ENCODE measurements at places on chromosomes 2 and 18.
A peak's percentile ranks its signal among the peaks of the same experiment; 100 is the strongest.

DNA sequence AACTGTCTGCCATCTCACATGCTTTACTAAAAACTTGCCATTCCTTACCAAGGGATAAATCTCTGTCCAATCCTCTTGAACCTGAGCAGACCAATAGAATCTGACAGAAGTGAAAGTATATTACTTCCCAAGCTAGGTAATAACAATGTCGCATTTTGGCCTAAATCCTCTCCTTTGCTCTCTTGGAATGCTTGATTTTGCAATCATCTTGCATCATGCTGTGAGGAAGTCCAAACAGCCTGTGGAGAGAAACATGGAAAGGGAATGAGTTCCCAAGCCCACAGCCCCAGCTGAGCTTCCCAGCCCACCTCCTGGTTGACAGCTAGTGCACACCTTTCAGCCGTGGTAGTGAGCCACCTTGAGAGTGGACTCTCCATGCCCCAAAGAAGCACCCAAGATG lies 540.6 kb downstream of the STK39 start:
- no peak for DNase-seq

GRCh38 chr2:48043746-48044145 lies 137.4 kb upstream of the FBXO11 start:
- DNase-seq = no peak

DNA sequence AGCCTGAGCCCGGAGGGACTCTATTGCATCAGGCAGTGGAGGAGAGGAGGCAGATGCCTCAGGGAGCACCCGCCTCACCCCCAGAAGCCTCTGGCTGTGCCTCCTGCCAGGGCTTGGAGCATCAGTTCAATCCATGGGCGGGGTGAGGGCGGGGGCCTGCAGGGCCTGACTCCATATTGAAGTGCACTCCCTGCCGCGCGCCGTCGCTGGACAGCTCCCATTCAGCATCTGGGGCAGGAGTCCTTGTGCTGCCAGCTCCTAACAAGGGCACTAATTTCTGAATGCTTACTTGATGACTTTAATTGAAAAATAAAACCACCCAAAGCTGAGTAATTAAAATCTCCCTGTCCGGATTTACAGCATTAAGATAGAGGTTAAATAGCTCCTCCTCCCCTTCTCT lies 23.8 kb downstream of the C1QL2 start:
- no peak for DNase-seq

DNA sequence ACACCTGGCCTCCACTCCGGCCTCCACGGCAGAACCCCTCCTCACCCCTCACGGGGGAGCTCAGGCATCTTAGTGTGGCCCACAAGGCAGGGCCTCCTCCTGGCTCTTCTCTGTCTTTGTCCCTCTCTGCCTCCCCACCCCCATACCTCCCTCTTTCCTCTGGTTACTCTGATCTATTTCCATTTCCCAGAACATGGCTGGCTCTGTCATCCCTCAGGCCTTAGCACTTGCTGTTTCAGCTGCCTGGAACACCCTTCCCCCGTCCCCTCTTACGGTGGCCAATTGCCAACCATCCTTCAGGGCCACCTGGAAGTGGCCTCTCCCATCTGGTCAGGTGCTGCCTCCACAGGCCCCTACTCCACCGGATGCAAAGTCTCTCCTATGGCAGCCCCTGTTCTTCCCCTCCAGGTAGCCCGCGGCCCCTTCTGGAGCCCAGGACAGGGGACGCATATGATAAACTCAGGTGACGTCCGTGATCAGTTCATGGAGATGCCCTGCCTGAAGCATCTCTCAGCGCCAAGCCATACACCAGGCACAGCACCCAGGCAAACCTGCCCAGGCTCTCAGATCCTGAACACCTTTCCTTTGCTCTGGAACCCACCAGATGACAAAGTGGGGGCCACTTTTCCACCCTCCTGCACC lies 3.6 kb upstream of the ECEL1 start:
- no peak for DNase-seq

- no peak for DNase-seq
These were observed 445.6 kb upstream of the SPRED2 start for GRCh38 chr2:65878011-65878340.

DNA sequence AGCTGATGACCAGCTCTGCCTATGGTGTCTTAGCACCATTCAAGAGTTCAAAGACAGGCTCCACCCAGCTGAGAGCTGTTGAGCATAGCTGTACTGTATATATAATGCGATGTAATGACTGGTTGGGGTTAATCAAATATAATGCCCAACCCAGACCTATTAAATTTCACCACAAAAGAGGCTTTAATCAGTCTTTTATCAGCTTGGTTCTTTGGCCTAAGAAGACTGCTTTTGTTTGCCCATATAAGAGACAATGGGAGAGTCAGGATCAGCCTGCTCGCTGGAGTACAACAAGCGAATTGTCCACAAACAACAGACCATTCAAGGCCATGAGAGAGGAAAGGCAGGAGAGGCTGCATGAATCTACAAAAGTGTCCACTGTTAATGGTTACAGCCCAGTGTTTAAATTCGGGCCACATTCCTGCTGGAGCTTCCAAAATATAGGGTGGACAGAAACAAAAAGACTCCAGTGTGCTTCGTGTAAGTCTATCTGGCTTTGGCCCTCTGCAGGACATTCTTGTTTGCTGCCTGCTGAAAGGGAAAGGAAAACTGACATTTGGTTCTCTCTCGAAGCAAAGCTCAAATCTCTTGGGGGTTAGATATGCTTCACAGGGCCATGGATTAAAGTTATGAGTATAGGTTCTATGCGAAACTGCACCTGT lies 299.0 kb upstream of the FBXO11 start:
- DNase-seq = no peak

GRCh38 chr2:130391872-130392670 lies 36.2 kb downstream of the PTPN18 start:
- no peak for DNase-seq

GRCh38 chr2:20596973-20597859 lies 53.7 kb downstream of the HS1BP3 start:
- DNase-seq = no peak

DNA sequence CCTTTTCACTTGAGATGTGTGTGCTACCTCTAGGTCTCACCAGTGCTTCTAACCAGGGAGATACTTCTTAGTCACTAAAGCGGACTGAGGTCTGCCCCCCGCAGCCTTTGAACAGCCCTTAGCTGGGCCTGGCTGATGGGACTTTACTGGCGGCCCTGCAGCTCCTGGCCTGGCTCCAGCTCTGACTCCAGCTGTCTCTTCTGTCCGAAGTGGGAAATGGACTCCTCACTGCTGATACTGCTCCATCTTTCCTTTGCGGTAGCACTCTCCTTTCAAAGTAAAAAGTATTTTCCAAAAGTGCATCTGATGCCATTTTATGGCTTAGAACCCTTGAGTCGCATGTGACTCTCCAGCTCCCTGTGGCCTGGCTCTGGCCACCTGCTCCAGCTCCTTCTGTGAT lies 64.5 kb downstream of the ATP9B start:
- no peak for DNase-seq

GRCh38 chr2:3200420-3200939 lies 177.1 kb downstream of the EIPR1 start:
- DNase-seq = no peak

- no peak for DNase-seq
These were observed 36.7 kb upstream of the SPAG16 start for GRCh38 chr2:213247566-213247965.

DNA sequence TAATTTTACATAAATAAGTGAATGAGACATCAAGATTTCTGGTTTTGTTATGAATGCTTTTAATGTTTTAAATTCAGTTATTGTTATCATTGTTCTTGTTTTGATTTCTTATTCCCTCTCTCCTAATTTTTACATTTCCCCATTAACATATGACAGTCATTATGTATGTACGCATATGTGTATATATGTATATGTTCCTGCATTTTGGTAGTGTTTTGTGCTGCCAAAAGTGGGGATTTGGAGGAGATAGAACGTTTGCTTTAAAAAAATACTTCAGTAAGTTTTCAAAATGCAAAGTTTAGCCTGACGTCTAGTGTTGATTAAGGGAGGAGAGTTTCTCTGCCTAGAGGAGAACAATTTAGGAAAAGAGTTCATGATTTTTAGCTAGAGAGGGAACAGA lies 385.2 kb downstream of the EPHA4 start:
- DNase-seq = no peak

DNA sequence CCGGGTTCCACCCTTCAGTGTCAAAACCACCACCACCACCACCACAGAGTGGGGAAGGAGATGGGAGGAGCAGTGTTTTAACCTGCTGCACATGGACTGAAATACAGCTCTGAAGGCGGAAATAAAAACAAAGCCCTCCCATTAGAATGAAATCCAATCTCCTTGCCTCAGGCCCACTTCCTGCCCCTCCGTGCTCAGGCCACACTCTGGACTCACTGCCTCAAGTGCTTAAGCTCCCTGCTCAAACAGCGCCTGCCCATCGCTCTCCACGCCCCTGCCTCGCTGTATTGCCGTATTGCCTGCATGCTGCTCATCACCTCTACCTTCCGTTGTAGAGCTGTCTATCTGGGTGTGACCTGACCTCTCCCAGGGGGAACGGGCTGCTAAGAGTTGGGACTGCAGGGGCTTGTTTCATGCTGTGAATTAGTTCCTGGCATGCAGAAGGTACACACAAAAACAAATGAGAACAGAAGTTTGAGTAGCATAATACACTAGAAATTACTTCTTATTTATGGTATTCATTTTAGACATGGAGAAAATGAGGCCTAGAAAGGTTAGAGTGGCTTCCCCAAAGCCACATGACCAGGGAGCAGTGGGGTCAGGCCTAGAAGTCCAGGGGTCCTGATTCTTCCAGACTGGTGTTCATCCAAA lies 31.6 kb upstream of the NEB start:
- DNase-seq = no peak

DNA sequence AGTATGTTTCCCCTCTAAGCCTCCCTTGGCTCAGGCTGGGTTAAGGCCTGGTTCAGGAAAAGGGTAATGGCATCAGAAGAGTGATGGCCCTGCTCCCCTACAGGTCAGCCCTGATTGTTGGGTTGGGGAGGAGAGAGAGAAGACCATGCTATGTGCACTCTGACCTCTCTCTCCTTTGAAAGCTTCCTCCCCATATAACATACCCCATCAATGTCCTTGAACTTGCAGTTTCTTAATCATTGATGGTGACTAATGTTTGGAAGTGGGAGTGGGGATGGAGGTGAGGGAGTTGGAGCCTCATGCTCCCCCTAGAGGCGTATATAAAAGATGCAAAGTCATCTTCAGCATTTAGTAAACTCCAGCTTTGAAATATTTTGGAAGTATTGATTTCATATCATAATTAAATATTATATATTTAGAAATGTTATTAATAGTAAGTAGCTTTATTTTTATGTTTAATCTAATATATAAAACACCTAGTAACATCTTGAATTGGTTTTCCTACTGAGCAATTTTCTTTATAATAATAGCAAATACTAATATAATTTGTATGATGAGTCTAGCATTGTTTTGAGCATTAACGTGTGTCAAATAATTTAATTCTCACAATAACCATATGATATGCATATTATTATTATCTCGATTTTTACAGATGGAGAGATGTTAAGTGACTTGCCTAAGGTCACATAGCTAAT lies 8.8 kb downstream of the PLCL1 start:
- no peak for DNase-seq

- DNase-seq = no peak
These were observed 165.4 kb upstream of the ZFP36L2 start for GRCh38 chr2:43391878-43392215.

DNA sequence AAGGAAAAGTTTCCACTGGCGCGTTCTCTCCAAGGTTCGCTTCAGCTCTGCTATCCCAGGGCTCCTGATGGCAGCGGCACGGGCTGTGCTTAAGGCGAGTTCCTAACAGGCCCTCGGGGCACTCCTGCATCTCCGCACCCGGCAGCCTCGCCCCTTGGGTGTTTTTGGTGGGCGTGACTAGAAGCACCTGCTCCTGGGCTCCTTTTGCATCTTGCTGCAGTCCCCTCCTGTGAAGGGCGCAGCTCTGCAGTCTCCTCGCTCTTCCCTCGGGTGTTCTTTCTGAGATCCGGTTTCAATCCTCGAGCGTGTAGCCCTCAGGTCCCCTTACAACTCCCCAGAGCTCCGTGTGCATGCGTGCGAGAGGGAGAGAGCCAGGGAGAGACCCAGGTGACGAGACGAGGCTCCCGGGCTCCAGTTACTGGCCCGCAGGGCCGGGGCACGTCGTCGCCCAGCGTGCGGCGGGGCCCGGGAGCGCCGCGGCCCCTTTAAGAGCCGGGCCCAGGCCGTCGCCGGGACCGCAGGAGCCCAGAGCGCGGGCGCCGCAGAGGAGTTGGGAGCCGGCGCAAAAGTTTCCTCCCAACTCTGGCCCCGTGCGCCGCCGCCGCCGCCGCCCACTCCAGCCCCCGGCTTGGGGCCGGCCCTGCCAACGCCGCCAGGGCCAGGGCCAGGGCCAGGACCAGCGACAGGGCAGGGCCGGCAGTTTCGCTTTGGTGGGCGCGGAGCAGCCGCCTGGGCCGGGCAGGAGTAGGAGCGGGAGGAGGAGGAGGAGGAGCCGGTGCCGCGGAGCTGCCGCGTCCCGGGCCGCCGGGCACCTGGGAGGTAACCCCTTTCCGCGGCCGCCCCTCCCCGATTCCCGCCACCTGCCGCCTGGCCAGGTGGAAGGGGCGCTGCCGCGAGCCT lies at the start of gene PARD3B:
Gene PARD3B, plus strand, starts transcription at position 515 of the 900 bp plus-strand sequence. CDS start 525 bp downstream, outside the sequence.
- peak; percentile 35 for DNase-seq

DNA sequence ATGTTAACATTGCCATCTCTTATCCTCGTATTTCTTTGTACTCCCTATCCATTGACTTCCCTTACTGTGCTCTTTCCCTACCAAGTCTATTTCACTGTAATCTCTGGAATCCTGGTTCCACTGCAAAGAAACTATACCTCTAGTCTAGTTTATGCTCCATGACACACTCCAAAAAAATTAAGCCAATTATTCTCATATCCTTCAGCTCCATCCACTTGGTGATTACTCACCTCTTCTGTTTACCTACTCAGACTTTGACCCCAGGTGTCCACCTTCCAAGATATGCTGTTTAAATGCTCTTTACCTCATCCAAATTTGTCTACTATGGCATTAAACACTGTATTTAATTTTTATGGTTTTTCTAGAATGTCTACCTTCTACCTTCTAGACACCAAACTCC lies 137.9 kb downstream of the ATAD2B start:
- DNase-seq = no peak

- no peak for DNase-seq
These were observed 3.6 kb downstream of the ARID5A start for GRCh38 chr2:96540136-96540535.

DNA sequence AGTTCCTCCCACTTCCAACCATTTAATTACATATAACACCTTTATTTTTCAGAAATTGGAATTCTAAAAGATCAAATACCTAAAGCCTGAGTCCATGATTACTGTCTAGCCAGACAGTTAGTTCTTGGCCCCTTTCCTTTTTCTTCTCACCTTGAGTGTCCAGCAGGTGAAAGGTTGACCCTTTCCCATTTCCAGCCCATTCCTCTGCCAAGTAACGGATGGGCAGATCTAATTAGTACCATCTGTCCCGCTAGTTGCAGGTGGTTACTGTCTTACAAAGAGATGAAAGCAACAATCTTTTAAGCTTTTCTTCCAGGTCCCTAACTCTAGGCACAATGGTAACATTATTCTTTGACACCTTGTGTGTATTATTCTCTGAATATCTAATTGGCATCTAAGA lies 506.7 kb downstream of the ARHGAP15 start:
- no peak for DNase-seq

DNA sequence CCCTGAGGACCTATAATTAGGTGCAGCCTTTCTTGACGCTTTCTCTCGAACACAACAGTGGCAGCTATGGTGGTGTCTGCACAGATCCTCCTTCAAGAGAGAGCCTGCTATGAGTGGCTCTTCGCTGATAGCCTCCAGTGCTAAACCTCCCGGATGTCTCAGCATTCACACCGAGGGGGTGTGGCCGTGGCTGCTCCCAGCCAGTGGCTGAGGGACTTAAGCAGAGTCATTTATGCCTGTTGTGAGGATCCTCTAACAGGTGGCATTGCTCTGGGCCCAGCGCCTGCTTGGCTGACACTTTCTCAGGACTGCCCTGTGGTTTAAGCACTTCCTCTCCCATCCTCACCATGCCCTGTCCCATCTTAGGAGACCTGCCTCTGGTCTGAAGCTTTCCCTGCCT lies 592.0 kb upstream of the LRRTM1 start:
- DNase-seq = no peak

Data from activated CD4-positive, CD25-positive, alpha-beta regulatory T cell treated with anti-CD3 and anti-CD28 coated beads, Interleukin-2, amount 50 U/mL, for 72 hours (primary cell).